Activated T-cell treated with anti-CD3 and anti-CD28 coated beads, Interleukin-2, amount 50 U/mL, for 72 hours (primary cell): ENCODE measurements at places on chromosomes 4 and X.

DNA sequence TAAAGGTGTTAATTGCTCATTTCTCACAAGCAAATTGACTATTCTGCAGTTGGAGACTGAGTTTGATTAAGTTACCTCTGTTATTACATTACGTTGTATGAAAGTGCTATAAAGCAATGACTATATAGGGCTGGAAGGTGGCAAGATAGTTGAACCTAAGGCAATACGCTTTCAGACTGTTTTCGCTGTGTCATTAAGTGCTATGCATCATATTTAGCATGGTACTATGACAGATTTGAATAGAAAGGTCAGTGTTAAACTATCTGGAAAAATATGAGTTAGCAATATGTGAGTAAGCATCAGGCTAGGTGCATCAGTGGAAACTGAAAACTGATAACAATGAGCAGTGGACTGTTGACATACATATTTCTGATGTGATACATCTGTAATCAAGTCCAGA, 206.0 kb upstream of the ARHGAP24 start:
- H3K4me3 ChIP-seq: no peak overlapping the region
- H3K36me3 ChIP-seq: no peaks in the 10 kb centered on the region
- no peaks in the 10 kb centered on the region for H3K4me1 ChIP-seq
- no peak overlapping the region for H3K27ac ChIP-seq
- no peak for DNase-seq

- DNase-seq: no peak
- H3K27ac ChIP-seq: no peak overlapping the region
- H3K4me1 ChIP-seq: peaks cover 74% of the 10 kb centered on the region
- H3K27me3 ChIP-seq: no peaks in the 10 kb centered on the region
- no peaks in the 10 kb centered on the region for H3K36me3 ChIP-seq
These were observed 38.2 kb downstream of the AFF1 start for GRCh38 chr4:86972997-86973396.

DNA sequence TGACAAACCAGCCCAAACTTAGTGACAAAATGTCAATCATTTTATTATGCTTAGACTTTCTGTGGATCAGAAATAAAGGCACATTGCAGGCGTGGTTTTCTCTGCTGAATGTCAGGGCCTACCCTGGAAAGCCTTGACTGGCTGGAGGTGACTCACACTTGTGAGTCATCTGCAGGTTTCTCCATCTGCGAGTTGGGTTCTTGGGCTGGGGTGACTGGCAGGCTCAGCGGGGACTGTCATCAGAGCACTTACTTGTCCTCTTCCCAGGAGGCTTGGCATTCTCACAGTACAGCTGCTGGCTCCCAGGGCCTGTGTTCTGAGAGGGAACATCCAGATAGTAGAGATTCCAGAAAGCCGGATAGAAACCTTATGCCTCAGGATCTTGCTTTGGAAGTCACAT, 153.8 kb upstream of the AGA start:
- DNase-seq: peak; percentile 45
- H3K36me3 ChIP-seq: no peaks in the 10 kb centered on the region
- H3K4me1 ChIP-seq: peaks cover 9% of the 10 kb centered on the region

- no peaks in the 10 kb centered on the region for H3K27me3 ChIP-seq
- H3K36me3 ChIP-seq: peaks cover 8% of the 10 kb centered on the region
- H3K4me1 ChIP-seq: peaks cover 19% of the 10 kb centered on the region
- peak overlapping the region; percentile 93 for H3K4me3 ChIP-seq
- H3K27ac ChIP-seq: peak overlapping the region; percentile 78
- DNase-seq: no peak
These were observed 730 bp downstream of the VBP1 start for GRCh38 chrX:155216940-155217440.

DNA sequence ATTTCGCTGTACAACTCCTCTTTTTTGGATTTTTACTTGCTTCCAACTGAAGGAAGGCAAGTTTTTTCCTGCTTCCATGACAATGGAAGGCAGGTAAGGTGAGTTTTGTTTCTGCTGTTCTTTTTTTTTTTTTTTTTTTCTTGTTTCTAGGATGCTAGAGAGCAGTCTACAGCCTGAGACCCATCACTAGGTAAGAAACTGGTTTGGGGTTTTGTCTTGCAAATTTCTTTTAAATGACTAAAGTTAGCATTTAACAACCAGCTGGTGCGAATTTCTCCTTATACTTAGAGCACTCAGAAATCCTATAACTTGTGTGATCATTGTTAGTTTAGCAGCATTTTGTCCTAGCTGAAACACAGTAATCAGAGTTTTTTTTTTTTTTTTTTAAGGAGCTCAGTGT, 378.4 kb upstream of the CNKSR2 start:
- H3K27ac ChIP-seq: no peak overlapping the region
- no peak overlapping the region for H3K4me3 ChIP-seq
- peaks cover 23% of the 10 kb centered on the region for H3K27me3 ChIP-seq
- H3K36me3 ChIP-seq: no peaks in the 10 kb centered on the region
- DNase-seq: no peak

- H3K36me3 ChIP-seq: peaks cover 35% of the 10 kb centered on the region
- H3K4me3 ChIP-seq: peak overlapping the region; percentile 82
- no peaks in the 10 kb centered on the region for H3K27me3 ChIP-seq
- H3K4me1 ChIP-seq: peaks cover 94% of the 10 kb centered on the region
- peak overlapping the region; percentile 82 for H3K27ac ChIP-seq
These were observed 54.4 kb downstream of the IRF2 start for GRCh38 chr4:184419976-184420375.

- H3K4me3 ChIP-seq: no peak overlapping the region
- H3K4me1 ChIP-seq: no peaks in the 10 kb centered on the region
- DNase-seq: no peak
- no peaks in the 10 kb centered on the region for H3K36me3 ChIP-seq
- H3K27ac ChIP-seq: no peak overlapping the region
These were observed 24.2 kb upstream of the DCAF8L2 start for GRCh38 chrX:27565992-27566391.

DNA sequence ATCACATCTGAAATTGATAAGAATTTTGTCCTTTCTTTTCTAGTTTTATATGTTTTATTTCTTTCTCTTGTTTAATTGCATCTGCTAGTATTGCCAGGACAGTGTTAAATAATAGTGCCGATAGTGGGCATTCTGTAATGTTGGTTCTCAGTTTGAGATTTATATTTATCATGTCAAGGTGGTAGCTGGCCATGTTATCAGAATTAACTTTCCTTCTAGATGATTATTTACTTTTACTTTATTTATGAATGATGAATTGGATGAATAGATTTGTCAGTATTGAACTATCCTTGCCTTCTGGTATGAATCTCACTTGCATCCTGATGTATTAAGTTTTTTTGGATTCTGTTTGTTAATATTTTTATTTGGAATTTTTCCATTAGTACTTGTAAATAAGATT, 42.7 kb downstream of the METAP1 start:
- H3K4me1 ChIP-seq: peaks cover 19% of the 10 kb centered on the region
- H3K4me3 ChIP-seq: no peak overlapping the region
- H3K27me3 ChIP-seq: no peaks in the 10 kb centered on the region
- H3K36me3 ChIP-seq: peaks cover 9% of the 10 kb centered on the region

- H3K27ac ChIP-seq: no peak overlapping the region
- DNase-seq: no peak
- no peaks in the 10 kb centered on the region for H3K36me3 ChIP-seq
- H3K4me3 ChIP-seq: no peak overlapping the region
These were observed 27.9 kb downstream of the IQSEC2 start for GRCh38 chrX:53253293-53254020.

DNA sequence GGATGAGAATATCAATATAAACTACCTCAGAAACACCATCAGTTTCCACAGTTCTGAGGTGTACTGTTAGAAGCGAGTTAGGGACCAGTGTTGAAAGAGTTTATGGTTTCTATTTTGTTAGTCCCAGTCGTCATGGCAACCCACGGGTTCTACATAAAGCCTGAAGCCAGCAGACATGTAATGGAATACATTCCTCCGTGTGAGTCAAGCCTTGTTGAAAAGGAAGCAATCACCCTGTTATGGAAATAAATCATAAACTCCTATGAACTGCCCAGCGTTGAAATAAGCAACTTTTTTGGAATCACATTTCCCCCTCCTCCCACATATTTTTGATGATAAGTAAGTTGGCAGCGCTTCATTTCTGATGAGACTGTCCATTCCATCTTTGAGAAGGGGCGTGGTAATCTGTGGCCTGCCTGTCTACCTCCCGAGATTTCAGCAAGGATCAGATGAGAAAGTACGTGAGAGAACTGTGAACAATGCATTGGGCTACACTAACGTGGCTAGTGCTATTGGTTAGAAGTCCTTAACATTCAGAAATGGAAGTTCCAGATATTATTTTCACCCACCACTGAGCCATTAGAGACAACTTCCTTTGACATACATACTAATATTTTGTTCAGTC, 40.4 kb upstream of the PDHA1 start:
- no peaks in the 10 kb centered on the region for H3K4me1 ChIP-seq
- no peak overlapping the region for H3K27ac ChIP-seq
- peaks cover 6% of the 10 kb centered on the region for H3K27me3 ChIP-seq
- no peak for DNase-seq
- no peak overlapping the region for H3K4me3 ChIP-seq

DNA sequence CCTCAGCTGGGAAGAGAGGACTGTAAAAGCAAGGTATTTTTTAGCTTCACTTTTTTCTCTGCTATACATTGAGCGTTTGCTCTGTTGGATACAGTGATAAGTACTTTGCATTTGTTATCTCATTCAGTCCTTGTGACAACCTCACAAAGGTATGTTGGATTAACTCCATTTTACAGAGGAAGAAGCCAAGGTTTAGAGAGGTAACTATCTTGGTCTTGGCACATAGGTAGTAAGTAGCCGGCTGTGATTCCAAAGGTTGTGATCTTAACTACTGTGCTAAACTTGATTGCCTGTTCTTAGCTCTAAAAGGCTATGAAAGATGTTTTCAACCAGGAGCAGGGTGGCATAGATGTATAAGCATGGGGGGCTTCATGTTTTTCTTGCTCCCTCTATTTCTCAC, 134.4 kb downstream of the POLA1 start:
- peaks cover 2% of the 10 kb centered on the region for H3K36me3 ChIP-seq
- H3K27me3 ChIP-seq: no peaks in the 10 kb centered on the region
- no peak overlapping the region for H3K27ac ChIP-seq
- DNase-seq: no peak
- H3K4me1 ChIP-seq: no peaks in the 10 kb centered on the region
- no peak overlapping the region for H3K4me3 ChIP-seq

GRCh38 chr4:148415500-148415899, 26.7 kb downstream of the NR3C2 start:
- no peak overlapping the region for H3K27ac ChIP-seq
- no peak for DNase-seq
- H3K36me3 ChIP-seq: no peaks in the 10 kb centered on the region
- H3K27me3 ChIP-seq: no peaks in the 10 kb centered on the region
- no peak overlapping the region for H3K4me3 ChIP-seq
- H3K4me1 ChIP-seq: peaks cover 53% of the 10 kb centered on the region

- DNase-seq: no peak
- no peak overlapping the region for H3K27ac ChIP-seq
- H3K36me3 ChIP-seq: no peaks in the 10 kb centered on the region
- no peaks in the 10 kb centered on the region for H3K27me3 ChIP-seq
These were observed 91.9 kb downstream of the WDFY3 start for GRCh38 chr4:84874619-84875018.

- DNase-seq: no peak
- peaks cover 25% of the 10 kb centered on the region for H3K27me3 ChIP-seq
- H3K4me1 ChIP-seq: peaks cover 11% of the 10 kb centered on the region
- no peak overlapping the region for H3K27ac ChIP-seq
- no peak overlapping the region for H3K4me3 ChIP-seq
These were observed 4.4 kb upstream of the ADH1C start for GRCh38 chr4:99356992-99357391.

DNA sequence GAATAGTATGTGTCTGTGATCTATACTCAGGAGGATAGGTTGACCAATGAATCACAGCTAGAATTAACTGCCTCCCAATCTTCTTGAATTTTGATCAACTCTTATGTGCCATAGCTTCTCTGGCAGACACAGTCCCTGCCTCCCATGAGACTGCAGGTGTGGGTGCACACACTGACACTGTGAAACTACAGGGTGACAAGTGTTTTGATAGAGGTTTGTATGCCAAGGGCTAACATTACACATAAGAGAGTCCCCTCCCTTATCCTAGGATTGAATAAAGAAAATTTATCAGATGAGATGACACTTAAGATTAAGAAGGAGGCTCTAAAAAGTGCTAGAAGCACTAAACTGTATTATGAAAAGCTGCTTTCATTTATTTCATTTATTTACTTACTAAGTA, 218.4 kb upstream of the BMP3 start:
- no peaks in the 10 kb centered on the region for H3K36me3 ChIP-seq
- H3K27me3 ChIP-seq: no peaks in the 10 kb centered on the region
- no peak overlapping the region for H3K4me3 ChIP-seq
- no peaks in the 10 kb centered on the region for H3K4me1 ChIP-seq
- DNase-seq: no peak

GRCh38 chr4:187993827-187994226, 1.7 kb upstream of the ZFP42 start:
- H3K27ac ChIP-seq: no peak overlapping the region
- H3K4me3 ChIP-seq: no peak overlapping the region
- H3K27me3 ChIP-seq: peaks cover 5% of the 10 kb centered on the region
- no peak for DNase-seq

DNA sequence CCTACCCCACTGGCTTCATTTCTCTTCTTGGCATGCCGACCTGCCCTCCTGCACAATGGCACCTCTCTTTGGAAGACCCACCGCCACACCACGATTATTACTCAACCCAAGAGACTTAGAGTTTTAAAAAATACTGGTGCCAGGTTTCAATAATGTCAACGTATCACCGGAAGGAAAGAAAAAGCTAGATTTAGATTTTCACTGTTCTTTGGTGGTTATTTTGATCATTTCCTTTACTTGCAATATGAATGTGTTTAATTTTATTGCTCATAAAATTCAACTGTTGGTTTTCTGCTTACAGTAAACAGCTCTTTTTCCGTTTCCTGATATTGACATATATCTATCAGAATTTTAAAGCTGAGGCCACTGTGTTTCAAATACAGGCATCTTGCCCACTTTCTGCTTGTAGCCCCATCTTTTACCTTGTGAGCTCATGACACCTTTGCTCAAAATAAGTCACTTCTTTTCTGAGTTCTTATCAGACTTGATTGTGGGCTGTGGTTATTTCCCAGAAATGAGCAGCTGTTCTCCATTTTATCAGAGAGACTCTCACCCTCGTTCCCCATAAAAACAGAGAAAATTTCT, 439.1 kb downstream of the INPP4B start:
- H3K4me3 ChIP-seq: peak overlapping the region; percentile 97
- peak; percentile 68 for DNase-seq
- peak overlapping the region; percentile 99 for H3K27ac ChIP-seq
- peaks cover 6% of the 10 kb centered on the region for H3K36me3 ChIP-seq
- peaks cover 70% of the 10 kb centered on the region for H3K4me1 ChIP-seq

DNA sequence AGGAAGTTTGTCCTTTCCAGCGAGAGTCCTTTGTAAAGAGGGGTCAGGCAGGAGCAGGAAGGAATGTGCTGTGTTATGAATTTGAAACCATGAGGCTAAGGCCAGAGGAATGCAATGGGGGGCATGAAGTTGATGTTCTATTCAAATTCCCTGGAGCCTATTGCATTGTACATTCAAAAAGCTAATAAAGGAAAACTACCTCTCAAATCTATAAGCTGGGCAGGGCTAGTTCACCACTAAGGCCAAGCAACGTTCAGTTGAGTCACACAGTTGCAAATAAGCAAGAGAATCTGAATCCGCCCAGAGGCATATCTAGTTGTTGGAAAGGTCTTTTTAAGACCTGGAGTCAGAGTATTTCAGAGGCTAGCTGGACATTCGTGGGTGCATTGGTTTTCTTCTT, 148.3 kb downstream of the DCTD start:
- no peak overlapping the region for H3K27ac ChIP-seq
- peaks cover 10% of the 10 kb centered on the region for H3K27me3 ChIP-seq
- no peak for DNase-seq
- no peak overlapping the region for H3K4me3 ChIP-seq
